ENCODE measurements at places on chromosomes 2 and 18.

- no peak for DNase-seq
These were observed 79.1 kb upstream of the MGAT4A start for GRCh38 chr2:98809878-98810587.

DNA sequence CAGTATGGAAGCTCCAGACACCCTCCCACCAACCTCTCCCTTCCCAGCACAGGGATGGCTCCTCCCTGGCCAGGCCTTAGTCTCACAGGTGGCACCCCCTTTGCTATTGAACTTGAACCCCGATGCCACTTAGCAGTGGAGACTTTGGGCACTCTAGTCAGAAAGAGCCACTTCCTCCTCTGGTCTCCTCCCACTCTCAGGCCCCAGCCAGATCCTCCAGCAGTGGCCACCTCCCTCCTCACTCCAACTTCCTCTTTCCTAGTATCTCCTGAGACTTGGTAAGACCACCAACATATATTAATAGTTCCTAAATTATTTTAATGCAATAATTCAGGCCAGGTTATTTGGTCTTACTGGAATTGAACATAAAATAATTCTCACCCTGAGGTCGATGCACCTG is 437.2 kb upstream of the ID2 start:
- DNase-seq, result no peak

DNA sequence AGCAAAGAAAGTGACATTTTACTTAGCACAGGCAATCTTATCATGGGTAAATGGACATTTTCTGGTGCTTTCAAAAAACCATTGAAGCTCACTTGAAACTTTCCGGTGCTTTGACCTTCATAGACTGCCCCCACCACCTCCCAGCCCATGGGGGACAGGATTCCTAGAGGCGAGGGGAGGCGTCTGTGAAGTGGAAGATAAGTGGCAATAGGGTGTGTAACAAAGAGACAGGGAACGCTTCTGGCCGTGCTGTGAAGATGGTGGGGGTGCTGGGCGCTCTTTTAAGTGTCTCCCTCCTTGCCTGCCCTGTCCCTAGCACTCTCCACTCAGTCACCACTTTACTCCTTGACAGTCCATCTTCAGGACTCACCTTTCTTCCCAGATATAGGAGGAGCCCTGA is 23.4 kb upstream of the GMPPA start:
- DNase-seq, result no peak

DNA sequence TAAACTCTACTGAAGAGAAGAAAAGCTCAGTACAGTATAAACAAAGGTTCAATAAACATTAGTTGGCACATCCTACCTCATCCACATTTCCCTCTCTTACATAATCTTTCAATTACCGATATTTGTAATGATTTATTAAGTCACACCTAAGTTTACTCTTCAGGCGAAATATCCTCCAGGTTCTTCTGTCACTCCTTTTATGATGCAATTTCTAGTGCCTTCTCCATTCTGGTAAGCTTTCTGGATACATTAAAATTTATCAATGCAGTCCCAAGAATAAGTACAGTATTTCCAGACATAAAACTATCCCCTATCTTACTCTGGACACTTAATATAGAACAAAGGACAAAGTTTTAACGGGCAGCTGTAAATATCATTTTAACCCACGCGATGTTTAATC is 5.6 kb downstream of the HNRNPLL start:
- no peak for DNase-seq

DNA sequence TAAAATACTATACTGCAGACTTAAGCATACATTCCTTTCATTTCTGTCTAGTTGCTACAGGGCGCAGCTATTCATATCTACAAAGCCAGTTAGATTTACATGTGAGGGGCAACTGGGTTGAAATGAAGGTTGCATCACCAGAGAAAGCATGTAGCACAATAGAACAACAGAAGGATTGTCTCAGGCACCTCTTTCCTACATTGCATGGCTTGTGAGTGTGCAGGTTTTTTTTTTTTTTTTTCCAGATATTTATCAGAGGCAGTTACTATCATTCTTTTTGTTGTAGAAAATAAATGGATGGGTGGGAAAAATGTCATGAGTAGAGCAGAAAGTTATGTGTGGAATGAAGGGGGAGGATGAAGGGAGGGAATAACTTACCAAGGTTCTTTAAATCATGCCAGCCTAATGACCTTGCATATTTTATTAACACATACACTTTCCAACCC is 86.8 kb downstream of the ERBB4 start:
- no peak for DNase-seq

- no peak for DNase-seq
These were observed 260.9 kb downstream of the RAD51AP2 start for GRCh38 chr2:17257189-17257909.

DNA sequence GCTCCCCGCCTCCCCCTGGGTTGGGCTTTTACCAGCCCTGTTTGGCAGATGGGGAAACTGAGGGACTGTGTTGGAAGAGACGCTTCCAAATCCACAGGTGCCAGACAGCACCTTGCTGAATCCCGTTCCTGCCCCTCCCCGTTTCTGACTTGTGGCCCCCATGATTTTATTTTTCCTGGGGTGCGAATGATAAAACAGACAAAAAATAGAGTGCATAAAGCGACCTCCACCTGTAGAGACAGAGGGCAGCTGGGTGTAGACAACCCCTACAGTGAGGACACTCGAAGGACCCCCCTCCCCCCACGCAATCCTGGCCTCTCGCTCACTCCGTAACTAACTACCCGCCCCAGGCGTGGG is 2.2 kb upstream of the CTDSP1 start:
- no peak for DNase-seq

GRCh38 chr18:69161383-69162028 is 239.2 kb upstream of the DOK6 start:
- no peak for DNase-seq

GRCh38 chr18:28040211-28040610 is 136.7 kb downstream of the CDH2 start:
- DNase-seq, result no peak

GRCh38 chr2:32135409-32135808 is 30.3 kb upstream of the SLC30A6 start:
- DNase-seq, result no peak

DNA sequence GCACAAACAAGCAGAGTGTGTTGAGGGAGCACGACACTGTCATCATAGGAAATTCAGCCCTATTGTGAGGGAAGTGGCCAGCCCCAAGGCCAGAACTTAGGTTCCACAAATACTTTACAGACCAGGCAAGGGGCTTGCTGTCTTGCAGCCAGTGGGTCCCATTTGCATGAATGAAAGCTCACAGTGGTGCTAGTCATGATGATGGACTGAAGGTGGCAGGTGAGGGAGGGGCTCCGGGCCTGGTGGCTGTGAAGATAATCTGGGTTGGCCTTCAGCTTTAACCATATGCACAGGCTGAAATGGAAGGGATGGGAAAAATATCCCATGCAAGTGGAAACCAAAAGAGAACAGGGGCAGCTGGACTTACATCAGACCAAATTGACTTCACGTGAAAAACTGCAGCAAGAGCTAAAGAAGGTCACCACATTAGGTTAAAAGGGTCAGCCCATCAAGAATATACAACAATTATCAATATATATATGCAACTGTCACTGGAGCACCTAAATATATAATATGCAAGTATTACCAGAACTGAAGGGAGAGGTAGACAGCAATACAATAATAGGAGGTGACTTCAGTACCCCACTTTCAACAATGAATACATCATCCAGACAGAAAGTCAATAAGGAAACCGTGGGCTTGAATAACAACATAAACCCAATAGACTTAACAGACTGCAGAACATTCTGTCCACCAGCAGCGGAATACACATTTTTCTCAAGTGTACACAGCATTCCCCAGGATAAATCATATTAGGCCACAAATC is 39.6 kb downstream of the DCDC2C start:
- DNase-seq, result no peak

GRCh38 chr2:32003791-32004190 is 7.0 kb downstream of the MEMO1 start:
- DNase-seq, result no peak

DNA sequence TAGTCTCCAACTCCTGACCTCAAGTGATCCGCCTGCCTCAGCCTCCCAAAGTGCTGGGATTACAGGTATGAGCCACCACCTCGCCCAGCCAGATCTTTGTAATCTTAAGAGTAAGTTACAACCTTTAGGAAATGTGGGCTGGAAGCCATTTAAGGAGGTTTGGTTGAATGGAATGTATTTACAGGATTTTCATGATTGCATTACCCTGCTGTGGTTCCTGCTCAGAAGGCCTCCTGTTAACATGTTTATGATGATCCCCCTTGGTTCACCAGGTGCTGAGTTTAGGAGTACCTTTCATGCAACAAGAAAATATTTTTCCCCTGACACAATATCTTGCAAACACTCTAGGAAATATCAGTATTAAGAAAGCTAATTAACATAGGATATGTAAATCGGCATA is 187.4 kb upstream of the SH3BP4 start:
- DNase-seq, result no peak

GRCh38 chr2:165440367-165440766 is 29.1 kb upstream of the CSRNP3 start:
- DNase-seq, result no peak

- DNase-seq, result peak; percentile 18
These were observed 416.0 kb upstream of the HS6ST1 start for GRCh38 chr2:128734521-128735295.

GRCh38 chr2:72676341-72677025 is 149.3 kb downstream of the EXOC6B start:
- no peak for DNase-seq

DNA sequence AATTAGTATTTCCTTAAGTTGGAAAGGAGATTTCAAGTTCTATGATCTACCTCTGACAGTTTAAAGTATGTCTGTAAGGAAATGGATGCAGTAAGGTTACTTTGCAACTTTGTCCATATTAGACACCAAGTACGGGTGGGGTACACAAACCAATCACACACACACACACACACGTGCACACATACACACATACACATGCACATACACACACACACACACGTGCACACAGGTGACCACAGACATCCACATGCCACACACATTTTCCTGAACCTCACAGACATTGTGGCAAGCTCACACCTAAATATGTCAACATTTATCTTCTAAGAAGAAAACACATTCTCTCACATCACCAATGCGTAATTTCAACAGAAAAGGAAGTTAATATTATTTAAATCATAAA is 165.9 kb downstream of the MYT1L start:
- DNase-seq, result no peak

DNA sequence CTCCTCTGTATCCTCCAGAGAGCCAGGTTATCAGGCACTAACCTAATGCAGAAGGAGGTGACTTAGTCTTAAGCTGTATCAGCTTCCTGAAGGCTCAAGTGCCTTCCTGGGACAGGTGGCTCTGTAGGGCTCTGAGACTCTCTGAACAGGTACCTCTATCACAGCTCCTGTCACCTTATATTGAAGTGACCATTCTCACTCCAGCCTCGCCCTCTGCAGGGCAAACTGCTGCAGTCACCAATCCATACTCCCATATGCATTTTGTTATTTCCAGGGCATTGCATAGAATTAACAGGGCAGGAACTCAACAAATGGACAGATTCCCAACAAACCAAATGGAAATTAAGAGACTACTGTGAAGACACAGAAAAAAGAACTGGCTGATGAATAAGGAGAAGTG is 203.0 kb upstream of the REV1 start:
- no peak for DNase-seq

GRCh38 chr2:212428681-212429478 is 109.7 kb downstream of the ERBB4 start:
- DNase-seq, result no peak

GRCh38 chr2:207223051-207223450 is 57.3 kb upstream of the KLF7 start:
- peak; percentile 51 for DNase-seq

- DNase-seq, result no peak
These were observed 23.3 kb downstream of the PELI1 start for GRCh38 chr2:64120928-64121327.

- no peak for DNase-seq
These were observed 28.7 kb downstream of the SMAD2 start for GRCh38 chr18:47901624-47902362.

DNA sequence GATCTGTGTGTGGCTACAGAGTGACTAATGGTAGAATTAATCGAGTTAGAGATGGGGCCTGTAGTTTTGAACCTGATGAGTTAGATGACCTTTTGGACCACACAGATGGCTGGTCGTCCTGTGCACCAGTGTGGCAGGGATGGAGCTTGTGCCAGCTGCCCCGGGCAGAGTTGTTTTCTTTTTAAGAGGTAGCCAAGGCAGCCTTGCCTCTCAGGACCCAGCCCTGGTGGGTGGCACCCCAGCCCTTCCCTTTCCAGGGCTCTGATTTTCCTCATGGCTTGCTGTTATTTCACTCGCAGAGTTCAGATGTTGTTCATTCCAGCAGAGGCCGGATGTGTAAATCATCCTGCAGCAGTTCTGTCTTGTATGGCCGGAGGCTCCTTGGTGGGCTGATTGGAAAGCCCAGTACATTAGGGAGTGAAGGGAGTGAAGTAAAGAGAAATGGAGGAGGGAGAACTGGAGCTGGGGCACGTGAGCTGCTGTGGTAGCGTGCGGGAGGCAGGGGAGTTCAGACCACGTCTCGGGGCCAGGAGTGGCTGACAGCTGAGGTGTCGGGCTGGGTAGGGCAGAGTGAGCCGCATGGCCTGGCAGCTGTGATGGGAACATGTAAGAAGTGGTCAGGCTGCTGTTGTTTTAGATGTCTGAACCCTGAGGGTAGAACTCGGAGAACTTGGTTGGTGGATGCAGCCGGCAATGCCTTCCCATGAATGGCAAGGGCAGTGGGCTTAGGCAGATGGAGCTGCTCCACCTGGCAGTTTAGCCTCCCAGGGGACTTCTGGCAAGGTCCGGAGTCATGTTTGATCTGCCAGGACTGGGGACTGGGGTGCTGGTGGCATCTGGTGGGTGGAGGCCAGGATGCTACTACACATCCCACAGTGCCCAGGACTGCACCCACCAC is 28.8 kb downstream of the ASAP2 start:
- no peak for DNase-seq
